Naive thymus-derived CD8-positive, alpha-beta T cell (primary cell): ENCODE measurements at places on chromosomes 11 and 22.

- DNase-seq: no peak
Observed at GRCh38 chr11:119377112-119377901, 4.2 kb downstream of the USP2 start.

GRCh38 chr22:24996420-24996952 lies 44.0 kb downstream of the KIAA1671 start:
- no peak for DNase-seq

DNA sequence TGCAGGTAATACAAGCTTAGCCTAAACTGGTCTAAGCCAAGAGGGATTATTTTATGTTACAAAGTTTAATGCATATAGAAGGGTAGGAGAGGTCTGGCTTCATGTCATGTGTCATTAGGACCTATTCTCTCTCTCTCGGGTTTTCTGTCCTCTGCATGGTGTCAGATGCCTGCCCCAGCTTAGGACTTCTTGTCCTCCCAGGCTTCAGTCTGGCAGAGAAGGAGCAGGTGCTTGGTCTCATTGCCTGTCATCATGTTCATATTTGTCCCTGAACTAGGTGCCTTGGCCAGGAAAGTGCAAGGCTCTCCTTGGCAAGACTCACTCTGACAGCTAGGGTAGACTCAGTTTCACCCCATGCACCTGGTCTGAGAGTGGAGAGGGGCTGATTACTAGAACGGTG lies 126.3 kb downstream of the ADAMTS15 start:
- DNase-seq: no peak

- DNase-seq: no peak
Observed at GRCh38 chr22:30010789-30011405, 69.4 kb upstream of the HORMAD2 start.

DNA sequence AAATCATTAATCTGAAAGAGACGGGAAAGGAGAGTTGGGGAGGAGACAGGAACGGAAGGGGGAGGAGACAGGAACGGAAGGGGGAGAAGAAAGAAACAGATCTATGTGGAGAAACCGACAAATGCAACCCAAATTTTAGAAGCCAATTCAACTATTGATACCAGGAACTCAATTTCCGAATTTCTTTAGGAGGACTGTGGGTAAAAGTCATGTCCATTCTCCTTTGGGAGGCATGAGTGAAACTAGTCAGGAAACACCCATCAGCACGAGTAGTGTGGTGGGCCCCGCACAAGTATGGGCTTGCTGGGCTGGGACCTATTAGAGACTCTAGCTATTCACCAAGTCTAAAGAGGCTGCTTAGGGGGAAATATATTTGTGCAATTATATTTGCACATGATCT lies 18.1 kb downstream of the ANO3 start:
- no peak for DNase-seq

- DNase-seq: no peak
Observed at GRCh38 chr22:20922141-20922751, 5.0 kb downstream of the CRKL start.

GRCh38 chr11:32830796-32831195 lies 1.1 kb downstream of the PRRG4 start:
- DNase-seq: no peak

DNA sequence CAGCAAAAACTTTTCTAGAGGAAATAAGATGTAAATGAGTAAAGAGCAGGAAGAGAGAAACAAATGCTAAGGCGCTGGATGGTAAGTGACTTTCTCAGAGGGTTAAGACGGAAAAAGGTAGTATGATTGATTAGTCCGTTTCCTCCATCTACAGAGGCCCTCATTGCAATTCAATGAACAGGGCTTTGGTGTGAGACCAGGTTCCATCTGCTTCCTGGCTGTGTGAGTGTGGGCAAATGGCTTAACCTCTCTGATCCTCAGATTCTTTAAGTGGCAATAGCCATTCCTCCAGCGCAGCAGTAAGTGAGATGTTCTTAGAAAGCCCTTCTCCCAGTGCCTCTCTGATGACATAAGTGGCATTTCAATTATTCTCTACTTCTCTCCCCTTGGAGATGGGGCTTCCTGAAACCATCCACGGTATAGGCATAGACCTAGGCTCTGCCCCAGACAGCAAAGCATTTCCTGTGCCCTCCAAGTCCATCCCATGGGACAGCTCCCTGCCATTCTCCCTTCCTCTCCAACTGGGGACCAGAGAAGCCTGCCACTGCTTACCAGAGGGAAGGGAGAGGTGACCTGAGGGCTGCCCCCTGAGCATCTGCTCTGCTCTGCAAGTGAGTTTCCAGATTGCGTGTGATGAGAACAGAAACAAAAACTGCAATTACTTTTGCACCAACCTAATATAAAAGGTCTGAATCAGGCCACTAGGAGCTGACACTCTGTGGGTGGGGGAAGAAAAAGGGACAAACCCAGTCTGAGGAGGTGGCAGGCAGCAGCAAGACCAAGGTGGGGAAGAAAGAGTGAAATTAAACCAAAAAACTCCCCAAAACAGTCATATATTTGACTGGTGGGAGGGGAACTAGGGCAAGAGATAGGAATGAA lies 12.7 kb upstream of the CD44 start:
- no peak for DNase-seq

DNA sequence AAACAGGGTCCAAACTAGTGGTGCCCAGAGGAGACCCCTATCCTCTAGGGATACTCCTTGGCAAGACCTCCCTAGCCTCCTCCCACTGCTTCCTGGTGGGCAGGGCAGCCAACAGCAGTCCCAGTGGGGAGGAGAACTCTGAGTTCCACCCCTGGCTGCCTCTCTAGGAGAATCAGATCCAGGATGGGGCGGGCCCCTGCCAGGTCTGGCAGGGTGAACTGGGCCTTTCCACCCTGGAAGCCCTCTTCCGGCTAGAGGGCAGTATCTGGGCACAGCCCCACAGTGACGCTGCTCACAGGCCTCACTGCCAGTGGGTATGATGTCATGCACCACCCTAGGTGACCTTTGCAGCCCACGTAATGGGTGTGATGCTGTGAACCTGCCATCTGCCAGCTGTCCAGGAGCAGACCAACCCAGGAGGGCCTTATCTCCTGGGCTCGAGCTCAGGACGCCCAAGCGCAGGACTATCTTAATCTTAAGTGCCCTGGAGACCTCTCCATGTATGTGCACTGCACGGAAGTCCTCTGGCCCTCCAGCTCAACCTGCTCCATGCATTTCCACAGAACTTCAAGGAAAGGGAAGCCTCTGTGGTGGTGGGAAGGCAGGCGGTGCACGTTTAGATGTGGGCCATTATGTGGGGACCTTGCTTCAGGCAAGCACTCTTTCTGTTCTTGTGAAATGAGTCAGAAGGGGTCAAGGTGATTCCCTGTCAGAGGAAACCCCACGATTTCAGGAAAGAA lies 31.8 kb upstream of the FCHSD2 start:
- DNase-seq: no peak

GRCh38 chr11:95700471-95700817 lies 89.1 kb downstream of the FAM76B start:
- no peak for DNase-seq

- DNase-seq: no peak
Observed at GRCh38 chr11:66875378-66875777, 18.5 kb downstream of the LRFN4 start.

DNA sequence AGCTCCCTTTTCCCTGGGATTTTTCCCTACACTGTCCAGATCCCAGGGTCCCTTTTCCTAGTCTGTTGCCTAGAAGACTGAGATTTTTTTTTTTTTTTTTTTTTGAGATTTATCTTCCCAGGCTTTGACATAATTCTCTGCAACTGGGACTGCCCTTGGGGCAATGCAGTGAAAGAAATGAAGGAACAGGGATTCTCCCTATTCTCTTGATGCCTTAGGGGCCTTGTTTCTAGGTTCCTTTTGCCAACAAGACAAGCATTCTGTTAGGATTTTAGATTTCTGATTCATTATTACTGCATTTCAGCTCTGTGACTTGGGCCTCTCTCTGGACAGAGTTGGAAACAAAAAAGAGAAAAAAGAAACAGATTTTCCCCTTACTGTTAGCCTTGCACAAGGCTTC lies 47.3 kb downstream of the QSER1 start:
- DNase-seq: no peak

- peak; percentile 58 for DNase-seq
Observed at GRCh38 chr11:67404515-67405195, 772 bp downstream of the TBC1D10C start.

- DNase-seq: no peak
Observed at GRCh38 chr22:22099833-22100812, 117.5 kb upstream of the TOP3B start.

DNA sequence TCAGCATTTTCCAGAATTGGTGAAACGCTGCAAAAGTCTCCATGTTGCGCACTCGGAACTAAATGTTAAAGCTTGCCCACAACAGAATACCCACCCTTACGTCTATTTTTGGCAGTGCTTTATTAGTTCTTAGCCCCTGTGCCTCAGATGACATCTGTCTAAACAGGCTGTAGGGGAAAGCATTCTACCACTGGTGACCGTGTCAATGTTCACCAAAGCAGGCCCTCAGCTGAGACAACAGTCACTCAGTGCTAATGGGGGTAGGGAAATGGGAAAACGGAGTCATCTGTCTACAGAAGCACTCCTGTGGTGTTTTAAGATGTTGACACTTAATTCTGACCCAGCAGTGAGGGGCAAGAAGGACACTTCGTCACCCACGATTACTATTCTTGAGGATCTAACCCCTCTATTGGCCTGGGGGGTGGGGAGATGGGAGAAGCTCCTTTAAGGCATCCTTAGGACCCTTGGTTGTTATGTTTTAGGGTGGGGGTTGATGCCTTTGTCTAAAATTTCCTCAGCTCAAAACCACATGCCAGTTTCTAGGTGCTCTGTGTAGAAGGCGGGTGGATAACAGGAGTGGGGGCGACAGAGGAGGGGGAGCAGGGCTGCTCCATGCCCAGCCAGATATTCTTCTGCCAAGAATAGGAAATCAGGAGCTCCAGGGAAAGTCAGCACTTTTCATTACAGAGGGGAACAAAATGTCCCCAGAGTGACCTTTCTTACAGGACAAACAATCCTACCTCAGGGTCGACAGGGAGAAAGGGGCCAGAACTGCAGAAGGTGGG lies 15.6 kb upstream of the MFRP start:
- no peak for DNase-seq
